ENCODE measurements at places on chromosomes 3 and 15. TPM values are rescaled to one million over a fixed set of nuclear protein-coding genes. Genes with fewer than 3 reads are reported as not detected.
A peak's percentile ranks its signal among the peaks of the same experiment; 100 is the strongest.

TMC3 gene
- not detected for total RNA-seq

DNA sequence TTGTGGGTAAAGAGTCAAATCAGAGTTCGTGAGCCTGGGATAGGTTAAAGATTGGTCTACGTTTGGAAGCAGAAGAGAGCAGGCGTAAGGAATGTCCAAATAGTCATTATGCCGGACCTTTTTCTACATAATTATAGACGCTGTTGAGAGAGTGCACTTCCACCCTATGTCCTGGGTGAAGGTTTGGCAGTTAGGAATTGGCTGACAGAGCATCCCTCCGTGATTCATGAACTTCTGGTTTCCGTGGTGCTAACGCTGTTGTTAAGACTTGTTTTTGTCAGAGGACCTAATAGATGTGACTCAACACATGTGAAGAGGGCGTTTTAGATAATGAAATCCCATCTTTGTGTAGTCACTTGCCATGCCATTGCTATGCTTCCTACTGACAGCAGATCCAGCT lies 1.1 kb downstream of the EAF1 start:
- DNase-seq = no peak

DNA sequence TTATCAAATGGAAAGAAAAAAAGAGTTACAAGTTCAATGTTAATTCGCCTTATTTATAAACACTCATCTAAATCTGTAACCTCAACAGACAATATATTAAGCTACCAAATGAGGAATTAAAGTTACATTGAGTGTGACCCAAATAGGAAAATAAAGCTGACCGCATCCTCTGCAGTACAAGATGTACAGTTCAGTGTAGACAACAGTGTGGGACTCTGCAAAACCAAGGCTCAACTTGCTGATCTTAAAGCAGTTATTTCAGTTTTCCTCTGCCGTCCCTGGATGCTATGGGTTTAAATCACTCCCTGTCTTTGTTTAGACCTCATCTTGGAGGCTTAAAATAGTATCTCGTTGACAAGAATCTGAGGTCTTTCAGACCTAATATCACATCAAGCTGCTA lies 458.8 kb downstream of the MECOM start:
- no peak for DNase-seq

DNA sequence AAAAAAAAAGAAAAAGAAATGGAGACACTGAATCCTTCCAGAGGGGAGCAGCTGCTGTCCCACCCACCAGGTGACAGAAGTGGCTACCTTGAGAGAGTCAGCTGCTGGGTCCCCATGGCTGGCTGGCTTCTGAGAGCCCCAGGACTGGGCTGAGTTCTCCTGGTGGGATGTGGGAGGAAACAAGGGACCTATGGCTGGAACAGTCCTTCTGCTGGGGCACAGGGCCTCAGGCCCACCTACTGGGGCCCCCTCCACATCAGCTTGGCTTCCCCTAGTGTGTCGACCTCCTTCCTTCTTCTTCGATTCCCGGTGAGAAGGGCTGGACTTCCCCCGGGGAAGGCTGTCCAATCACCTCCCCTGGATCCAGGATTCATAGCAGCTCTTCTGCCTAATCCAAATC lies 32.3 kb downstream of the PRR20G start:
- DNase-seq = no peak

DNA sequence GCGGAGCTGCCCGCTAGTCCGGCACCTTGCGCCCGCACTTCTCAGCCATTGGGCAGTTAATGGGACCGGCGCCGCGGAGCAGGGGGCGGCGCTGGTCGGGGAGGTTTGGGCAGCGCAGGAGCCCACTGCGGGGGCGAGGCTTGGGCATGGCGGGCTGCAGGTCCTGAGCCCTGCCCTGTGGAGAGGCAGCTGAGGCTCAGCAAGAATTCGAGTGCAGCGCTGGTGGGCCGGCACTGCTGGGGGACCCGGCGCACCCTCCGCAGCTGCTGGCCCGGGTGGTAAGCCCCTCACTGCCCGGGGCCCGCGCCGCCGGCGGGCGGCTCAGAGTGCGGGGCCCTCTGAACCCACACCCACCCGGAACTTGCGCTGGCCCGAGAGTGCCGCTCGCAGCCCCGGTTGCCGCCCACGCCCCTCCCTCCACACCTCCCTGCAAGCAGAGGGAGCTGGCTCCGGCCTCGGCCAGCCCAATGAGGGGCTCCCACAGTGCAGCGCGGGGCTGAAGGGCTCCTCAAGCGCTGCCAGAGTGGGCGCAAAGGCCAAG lies 835.0 kb downstream of the TBL1XR1 start:
- DNase-seq = peak; percentile 81

DNA sequence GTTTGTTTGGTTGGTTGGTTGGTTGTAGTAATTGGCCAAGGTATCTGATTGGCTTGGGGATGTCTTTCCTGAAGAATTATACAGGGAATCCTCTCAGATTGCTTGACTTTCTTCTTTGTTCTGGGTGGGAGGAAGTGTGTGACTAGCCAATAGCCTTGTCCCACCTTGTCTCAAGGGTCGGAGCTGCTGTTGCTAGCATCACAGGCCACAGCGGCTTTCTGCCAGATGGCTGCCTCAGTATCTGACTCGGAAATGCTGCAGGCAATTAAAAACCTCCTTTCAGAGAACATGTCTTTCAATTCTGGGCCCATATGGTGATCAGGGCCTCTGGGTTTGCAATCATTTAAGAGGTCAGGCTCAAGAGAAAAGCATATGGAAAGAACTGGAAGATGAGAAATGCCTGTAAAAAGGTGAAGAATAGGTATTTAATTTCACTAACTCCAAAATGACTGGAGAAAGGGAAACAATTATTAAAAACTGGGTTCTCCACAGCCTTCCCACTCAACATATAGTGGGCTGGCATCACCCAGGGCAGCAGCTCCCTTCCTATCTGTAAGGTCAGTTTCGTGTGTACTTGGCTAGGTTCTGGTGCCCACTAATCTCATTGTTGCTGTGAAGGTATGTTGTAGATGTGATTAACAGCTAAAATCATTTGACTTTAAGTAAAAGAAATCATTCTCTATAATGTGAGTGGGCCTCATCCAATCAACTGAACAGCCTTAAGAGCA lies 32.4 kb downstream of the TGFBR2 start:
- no peak for DNase-seq
